ENCODE measurements at places on chromosomes 2 and 18. TPM values are rescaled to one million over a fixed set of nuclear protein-coding genes. Genes with fewer than 3 reads are reported as not detected.

The POTEC gene
- not detected for total RNA-seq

The DNAJC27 gene
- total RNA-seq, result 2.2 TPM

The HRH4 gene
- not detected for total RNA-seq

The CYTIP gene
- total RNA-seq, result not detected

The SNTG2 gene
- total RNA-seq, result not detected

The MEP1B gene
- 0.05 TPM for total RNA-seq

The GALNT13 gene
- total RNA-seq, result 10.7 TPM

The CNRIP1 gene
- total RNA-seq, result 2.2 TPM

The ZC3H6 gene
- 0.11 TPM for total RNA-seq

The MERTK gene
- 1.5 TPM for total RNA-seq
